ENCODE measurements at places on chromosomes 7 and 10. TPM values are rescaled to one million over a fixed set of nuclear protein-coding genes. Genes with fewer than 3 reads are reported as not detected.

Gene CCL26
- total RNA-seq: 1.8 TPM

Gene TLX1
- total RNA-seq: not detected

Gene ANXA8L1
- not detected for total RNA-seq

Gene CALHM2
- 22.6 TPM for total RNA-seq

Gene CFAP70
- total RNA-seq: 1.2 TPM

Gene AQP1
- total RNA-seq: 335 TPM

Gene COPS6
- total RNA-seq: 69.7 TPM

Gene TMEM178B
- total RNA-seq: 2.3 TPM

Gene RASSF4
- total RNA-seq: 6.2 TPM

Gene PAX4
- total RNA-seq: not detected

Gene ADAM12
- 120 TPM for total RNA-seq

Gene HMX2
- total RNA-seq: not detected

Gene SLC13A1
- total RNA-seq: not detected

All from smooth muscle cell of the pulmonary artery (primary cell).